Activated CD4-positive, alpha-beta T cell treated with anti-CD3 and anti-CD28 coated beads for 1 hour (primary cell): ENCODE measurements at places on chromosomes 5 and 9.

DNA sequence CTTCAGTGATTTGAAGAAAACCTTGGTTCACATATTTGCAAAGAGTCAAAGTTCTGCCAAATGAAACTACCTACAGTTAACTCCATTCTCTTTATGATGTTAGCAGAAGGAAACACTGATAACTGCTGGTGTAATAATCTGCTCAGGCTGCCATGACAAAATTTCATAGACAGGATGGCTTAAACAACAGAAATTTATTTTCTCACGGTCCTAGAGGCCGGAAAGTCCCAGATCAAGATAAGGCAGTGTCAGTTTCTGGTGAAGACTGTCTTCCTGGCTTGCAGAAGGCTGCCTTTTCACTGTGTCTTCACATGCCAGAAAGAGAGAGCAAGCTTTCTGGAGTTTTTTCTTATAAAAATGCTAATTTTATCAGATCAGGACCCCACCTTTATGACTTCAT is 102.4 kb upstream of the PARP8 start:
- no peak for DNase-seq

DNA sequence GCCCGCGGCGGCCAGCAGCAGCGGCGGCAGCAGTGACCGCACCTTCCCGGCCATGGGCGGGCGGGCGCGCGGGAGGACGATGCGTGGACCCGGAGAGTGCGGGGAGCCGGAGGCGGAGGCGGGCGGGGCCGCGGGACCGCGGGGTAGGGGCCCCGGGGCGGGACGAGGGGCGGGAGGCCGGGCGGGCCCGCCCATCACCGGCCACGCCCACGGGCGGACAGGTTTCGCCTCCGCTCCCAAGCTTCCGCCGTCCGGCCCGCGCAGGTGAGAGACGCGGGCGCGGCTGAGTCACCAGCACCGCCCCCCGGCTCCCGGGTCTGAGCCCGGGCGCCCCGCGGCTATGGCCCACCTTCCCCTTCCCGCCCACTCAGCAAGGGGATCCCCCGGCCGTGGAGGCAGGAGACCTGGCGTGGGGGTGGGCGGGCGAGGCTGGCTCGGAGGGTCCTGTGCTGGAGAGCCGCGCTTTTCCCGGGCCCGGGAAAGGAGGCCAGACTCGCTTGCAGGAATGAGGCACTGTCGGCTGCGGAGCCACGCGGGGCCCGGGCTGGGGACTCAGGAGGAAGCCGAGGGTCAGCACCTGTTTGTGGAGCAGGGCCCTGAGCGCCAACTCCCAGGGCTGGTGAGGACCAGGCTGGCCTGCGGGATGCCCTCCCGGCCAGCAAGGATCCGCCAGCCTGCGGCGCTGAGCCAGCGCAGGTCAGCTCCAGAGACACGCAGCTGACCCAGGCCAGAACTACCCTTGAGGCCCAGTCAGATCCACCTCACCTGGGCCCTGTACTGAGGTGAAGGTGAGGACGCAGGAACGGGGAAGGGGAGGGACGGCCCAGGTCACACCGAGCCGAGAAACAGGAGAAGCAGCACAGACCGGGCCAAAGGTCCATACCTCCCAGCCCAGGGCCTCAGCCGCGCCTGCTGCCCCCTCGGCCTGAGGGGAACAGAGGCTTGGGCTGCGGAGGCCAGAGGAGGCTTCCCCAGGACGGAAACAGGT is at the start of gene ENTPD2:
Gene ENTPD2 (minus strand): TSS at position 118 of the 988 bp plus-strand sequence. CDS start 64 bp downstream, at position 54.
- DNase-seq: no peak

GRCh38 chr9:135224921-135225541 is 137.6 kb downstream of the OLFM1 start:
- DNase-seq: no peak

DNA sequence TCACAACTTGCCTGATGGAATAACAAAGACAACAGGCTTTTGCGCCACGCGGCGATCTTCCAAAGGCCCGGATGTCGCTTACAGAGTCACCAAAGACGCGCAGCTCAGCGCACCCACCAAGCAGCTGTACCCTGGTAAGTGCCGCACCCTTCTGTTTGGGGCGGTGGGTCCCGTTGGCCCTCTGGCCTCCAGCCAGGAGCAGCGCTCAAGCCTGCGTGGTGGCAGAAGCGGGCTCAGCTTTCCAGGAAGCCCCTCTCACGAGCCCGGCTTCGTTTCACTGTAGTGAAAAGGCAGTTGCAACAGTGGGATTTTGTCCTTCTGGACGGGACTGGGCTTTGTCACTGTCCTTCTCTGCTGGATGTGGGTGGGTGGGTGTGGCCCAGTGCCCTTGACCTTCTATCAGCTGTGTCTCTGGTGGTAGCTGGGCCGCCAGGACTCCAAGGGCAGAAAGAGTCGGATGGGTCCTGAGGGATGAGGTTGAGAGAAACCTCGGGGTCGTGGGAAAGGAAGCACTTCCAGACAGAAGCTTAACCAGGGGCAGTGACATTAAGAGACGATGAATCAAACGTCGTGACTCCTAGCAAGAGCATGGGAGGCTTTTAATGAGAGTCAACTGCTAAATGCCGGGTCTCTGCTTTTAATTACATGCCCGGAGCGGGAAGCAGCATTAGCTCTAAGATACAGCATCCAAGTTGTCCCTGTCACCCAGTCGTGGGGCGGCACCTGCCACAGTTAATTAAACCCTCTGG is 49.5 kb downstream of the COL5A1 start:
- no peak for DNase-seq

DNA sequence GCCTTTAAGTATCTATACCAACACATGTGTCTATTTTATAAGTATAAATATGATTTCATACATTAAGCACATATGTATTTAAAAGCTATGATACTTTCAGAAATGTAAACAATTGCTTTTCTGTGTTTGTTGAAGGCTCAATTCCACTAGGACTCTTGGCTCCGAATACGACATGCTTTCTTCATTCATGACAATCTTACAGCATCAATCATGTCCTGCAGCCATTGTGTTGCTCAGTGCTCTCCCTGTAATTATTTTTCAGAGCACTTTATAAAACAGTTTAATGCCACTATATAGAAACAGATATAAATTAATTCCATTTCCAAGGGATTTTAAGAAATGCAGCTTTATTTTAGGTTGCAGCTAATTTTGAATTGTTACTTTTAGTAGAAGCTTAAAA is 167.3 kb downstream of the TAF11L14 start:
- no peak for DNase-seq

DNA sequence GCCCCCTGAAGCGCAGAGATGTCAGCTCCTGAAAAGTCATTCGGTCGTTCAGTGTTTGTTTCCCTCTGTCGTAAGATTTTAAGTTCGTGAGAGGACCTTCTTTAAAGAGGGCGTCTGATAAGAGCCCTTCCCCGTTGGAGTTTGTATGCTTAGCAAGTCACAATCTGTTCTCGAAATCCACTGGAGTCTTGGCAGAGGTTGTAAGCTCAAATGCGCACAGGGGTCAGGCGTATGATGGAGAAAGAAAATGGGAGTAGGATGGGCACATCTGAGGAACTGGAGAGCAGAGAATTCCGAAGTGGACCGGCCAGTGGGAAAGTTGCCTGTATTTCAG is 710 bp downstream of the HSD17B4 start:
- no peak for DNase-seq
